Adrenal gland (tissue), 19 donors: ENCODE measurements at places on chromosomes 4 and X. TPM values are rescaled to one million over a fixed set of nuclear protein-coding genes. Genes with fewer than 3 reads are reported as not detected.

EXOC1L gene
- total RNA-seq: not detected

MRPL1 gene
- 35.1 TPM for total RNA-seq

DGAT2L6 gene
- not detected for total RNA-seq

PDGFC gene
- total RNA-seq: 43.8 TPM

UGT2A3 gene
- total RNA-seq: not detected

USP27X gene
- total RNA-seq: 3.5 TPM

FAM241A gene
- 1.9 TPM for total RNA-seq

USP51 gene
- total RNA-seq: 20.5 TPM

GAGE10 gene
- total RNA-seq: not detected

ASB9 gene
- 2.7 TPM for total RNA-seq

HDX gene
- total RNA-seq: 7.7 TPM

HTN3 gene
- not detected for total RNA-seq
